ENCODE measurements at places on chromosomes 3 and 15.

DNA sequence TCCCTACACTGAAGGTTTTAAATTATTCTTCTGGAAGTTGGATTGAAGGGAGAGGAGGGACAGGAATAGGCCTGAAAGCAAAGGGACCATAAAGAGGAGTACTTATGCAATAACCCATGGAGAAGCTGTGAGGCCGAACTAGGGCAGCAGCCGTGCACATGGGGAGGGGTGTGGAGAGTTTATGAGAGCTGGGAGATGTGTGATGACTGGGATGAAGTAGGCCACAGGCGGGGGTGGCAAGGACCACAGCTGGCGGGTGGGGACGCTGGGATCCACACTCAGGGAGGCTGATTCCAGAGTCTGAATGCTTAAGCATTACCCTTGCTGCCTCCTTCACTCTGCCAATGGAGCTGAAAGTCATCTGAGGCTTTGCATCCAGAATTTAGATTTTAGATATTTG, 123.8 kb downstream of the ARNT2 start:
- DNase-seq = no peak

GRCh38 chr3:10761583-10761982, 54.4 kb upstream of the SLC6A11 start:
- no peak for DNase-seq

DNA sequence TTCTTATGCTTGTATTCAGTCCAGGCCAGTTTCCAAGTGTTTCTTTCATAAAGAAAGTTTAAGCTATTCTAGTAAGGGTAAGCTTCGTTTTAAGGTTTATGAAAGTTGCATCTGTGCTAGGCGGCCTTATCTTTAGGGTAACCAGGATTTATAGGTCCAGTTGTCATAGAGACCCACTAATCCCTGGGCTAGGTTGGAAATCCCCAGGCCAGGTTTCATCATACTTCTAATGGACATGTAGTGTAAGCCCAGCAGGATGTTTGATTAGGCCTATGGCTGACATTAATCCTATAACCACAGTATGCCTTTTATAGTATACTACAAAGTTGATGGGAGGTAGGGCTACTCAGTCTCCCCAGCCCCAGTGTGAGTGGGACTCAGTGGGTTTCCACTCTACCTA, 312.4 kb downstream of the CACNA2D3 start:
- no peak for DNase-seq

DNA sequence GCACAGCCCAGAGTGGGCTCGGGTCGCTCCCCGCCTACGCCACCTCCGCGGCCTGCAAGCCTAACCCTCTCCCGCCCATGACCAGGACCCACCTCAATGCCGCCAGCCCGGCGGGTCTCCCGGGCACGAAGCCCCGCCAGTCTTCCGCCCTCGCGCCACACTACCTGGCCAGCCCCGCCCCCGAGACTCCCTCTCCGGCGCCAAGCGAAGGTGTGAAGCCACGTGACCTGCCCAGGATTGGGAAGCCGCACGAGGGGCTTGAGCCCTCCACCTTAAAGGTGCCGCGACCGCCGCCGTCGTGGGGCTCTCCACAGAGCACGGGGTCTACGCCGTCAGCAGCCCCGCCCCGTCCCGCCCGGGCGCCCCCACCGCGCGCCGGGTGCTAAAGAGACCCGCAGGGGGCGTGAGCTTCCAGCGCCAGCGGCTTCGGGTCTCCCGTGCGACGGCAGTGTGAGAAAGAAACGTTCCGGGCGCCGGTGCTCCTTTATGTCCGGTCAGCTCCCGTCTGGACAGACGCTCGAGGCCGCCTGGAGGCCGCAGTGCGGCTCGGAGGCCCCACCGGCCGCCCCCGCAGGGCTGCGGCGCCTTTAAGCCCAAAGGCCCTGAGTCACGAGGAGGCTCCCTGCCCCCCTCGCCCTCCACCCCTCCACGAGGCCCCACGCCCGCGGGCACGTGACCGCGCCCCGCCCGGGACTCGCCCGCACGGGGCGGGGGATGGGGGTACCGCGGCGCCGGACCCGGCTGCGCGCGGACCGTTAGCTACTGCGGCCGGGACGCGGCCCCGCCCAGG, at the start of gene CPEB1:
CPEB1 (minus strand) TSS at position 319 of the 790 bp plus-strand sequence. CDS start 18,904 bp downstream, outside the sequence.
- peak; percentile 89 for DNase-seq

DNA sequence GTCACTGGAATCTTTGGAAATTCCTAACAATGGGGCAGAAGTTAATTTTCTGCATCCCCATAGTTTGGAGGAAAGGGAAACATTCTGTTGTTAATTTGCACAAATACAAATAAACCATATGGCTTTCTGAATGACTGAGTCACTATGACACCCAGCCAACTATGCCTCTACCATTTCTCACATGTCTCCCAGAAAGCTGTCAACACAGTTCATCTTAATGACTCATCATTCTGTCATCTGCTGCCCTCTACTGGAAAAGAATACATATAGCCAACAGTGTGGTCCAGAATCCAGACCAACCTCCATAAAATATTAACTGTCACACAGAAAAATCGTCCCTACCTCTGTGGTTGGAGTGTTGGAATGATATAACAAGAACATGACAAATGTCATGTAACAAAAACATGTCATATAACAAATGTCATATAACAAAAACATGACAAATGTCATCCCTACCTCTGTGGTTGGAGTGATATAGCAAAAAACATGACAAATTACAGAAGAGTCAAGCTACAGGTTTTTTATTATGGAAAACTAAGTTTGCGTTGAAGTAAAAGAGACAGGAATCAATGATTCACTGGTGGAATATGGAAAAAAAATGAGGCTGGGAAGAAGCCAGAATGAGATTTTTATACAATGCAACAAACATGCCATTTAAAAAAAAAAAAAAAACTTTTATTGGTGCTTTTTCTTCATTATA, 47.7 kb upstream of the GYG1 start:
- peak; percentile 70 for DNase-seq

DNA sequence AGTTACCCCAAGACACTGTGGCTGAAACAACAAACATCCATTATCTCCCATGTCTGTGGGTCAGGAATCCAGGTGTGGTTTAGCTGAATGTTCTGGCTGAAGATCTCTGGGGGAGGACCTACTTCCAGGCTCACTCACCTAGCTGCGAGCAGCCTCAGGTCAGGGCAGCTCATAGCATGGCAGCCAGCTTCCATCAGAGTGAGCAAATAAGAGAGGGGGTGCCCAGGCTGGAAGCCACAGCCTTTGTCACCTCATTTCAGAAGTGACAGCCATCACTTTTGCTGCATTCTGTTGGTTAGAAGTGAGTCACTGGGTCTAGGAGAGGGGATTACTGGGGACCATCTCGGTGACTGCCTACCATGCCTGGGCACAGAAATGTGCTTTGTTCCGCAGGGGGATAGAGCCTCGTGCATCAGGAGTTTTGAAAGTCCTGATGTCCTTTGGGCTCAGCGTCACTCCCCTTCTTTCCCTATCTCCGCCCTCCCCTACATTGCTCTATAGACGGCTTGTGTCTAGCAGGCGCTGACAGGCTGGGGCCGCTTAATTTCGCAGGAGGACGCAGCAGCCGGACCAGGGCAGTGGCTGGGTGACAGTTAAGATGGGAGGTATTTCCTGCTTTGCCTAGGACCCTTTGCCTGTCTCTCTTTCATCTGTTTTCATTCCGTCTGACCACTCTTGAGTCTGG, 25.4 kb downstream of the TGM4 start:
- DNase-seq = no peak

- DNase-seq = no peak
Measured at GRCh38 chr15:57100136-57100539, 181.7 kb downstream of the TCF12 start.

GRCh38 chr3:188842639-188843038, 329.1 kb upstream of the TPRG1 start:
- no peak for DNase-seq

DNA sequence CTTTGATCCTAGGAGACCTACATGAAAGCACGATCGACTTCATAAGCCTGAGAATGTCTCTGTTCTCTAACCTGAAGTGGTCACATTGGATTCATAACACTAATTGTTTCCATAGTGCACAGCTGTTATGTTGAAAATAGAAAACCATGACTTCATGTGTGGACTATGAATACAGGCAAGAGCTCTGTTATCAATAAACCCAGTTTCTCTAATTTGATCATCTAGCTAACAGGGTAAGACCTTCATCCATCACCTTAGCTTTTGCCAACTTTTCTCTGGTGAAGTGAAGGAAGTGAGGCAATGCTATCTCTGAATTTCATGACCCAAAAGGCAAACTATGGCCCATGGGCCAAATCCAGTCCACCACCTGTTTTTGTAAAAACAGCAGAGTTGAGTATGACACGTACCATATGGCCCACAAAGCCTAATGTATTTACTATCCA, 27.2 kb downstream of the ABI3BP start:
- DNase-seq = no peak

DNA sequence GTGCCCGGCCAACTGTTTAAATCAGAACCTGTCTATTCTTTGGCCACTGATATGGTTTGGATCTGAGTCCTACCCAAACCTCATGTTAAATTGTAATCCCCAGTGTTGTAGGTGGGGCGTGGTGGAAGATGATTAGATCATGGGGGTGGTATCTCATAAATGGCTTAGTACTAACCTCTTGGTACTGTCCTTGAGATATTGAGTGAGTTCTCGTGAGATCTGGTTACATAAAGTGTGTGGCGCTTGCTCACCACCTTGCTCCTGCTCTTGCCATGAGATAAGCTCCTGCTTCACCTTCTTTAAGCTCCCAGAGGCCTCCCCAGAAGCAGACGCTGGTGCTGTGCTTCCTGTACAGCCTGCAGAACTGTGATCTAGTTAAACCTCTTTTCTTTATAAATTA, 42.4 kb downstream of the REC114 start:
- no peak for DNase-seq

- DNase-seq = no peak
Measured at GRCh38 chr3:4071481-4072184, 231.5 kb upstream of the SETMAR start.

- peak; percentile 14 for DNase-seq
Measured at GRCh38 chr3:112437146-112438022, 61.9 kb downstream of the BTLA start.

DNA sequence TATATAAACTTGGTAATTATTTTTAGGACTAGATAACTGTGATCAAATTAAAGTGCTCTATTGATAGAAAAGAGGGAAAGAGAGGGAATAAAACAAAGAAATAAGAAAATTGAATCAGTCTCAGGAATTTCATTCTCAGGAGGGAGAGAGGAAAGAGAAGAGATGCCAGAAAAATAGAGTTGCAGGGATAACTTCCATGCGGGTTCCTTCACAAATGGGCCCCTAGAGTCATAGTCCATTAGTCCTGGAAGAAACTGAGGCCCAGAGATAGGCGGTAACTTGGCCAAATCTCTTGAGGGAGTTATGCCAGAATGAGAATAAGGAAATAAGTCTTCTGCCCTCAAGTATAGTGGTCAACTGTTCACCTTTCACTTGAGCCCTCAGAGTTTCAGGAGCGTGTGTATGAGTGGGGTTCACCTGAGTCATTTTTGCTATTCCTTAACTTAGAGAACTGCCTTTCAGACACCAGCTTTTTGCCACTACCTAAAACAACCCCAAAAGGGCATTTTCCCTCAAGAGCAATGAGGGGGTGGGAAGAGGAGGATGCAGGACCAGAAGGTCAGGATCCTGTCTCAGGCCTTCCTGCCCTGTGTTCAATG, 192.6 kb downstream of the MEX3B start:
- no peak for DNase-seq

- no peak for DNase-seq
Measured at GRCh38 chr3:16364963-16365362, 100.0 kb downstream of the OXNAD1 start.

GRCh38 chr15:48856942-48857341, 21.0 kb upstream of the EID1 start:
- DNase-seq = no peak

GRCh38 chr3:128068156-128068620, 16.0 kb downstream of the SEC61A1 start:
- DNase-seq = peak; percentile 56

- DNase-seq = no peak
Measured at GRCh38 chr3:48296699-48297098, 36.8 kb downstream of the SPINK8 start.

GRCh38 chr3:126424751-126425150, 30.0 kb downstream of the CFAP100 start:
- no peak for DNase-seq

DNA sequence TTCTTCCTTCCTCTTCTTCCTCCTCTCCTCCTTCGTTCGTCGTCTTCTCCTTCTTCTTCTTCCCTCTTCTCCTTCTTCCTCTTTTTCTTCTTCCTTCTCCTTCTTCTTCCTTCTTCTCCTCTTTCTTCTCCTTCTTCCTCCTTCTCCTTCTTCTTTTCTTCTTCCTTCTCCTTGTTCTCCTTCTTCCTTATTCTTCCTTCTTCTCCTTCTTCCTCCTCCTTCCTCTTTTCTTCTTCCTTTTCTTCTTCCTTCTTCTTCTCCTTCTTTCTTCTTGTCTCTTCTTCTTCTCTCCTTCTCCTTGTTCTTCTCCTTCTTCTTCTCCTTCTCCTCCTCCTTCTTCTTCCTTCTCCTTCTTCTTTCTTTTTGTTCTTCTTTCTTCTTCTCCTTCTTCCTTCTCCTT, 35.3 kb downstream of the SPG21 start:
- DNase-seq = no peak

DNA sequence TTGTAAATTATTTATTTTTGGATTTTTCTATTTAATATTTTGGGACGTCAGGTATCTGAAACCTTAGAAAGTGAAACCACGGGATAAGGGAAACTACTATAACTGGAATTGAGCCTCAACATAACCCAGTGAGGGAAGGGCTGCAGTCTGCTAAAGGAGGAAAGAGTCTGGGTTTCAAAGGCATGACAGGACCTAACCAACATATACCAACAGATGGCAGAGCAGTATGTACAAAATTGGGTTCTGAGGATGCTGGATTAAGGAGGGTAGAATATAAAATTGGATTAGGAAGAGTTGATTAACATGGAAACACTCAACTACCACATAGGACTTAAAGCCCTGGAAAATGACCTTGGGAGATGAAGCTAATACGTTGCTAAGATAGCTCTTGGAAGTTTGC, 603.5 kb downstream of the MECOM start:
- no peak for DNase-seq

GRCh38 chr3:147620906-147621305, 211.7 kb downstream of the ZIC1 start:
- no peak for DNase-seq

GRCh38 chr15:61243983-61244593, 15.0 kb upstream of the RORA start:
- DNase-seq = peak; percentile 27

- DNase-seq = no peak
Measured at GRCh38 chr15:34769711-34770110, 14.9 kb upstream of the GJD2 start.

DNA sequence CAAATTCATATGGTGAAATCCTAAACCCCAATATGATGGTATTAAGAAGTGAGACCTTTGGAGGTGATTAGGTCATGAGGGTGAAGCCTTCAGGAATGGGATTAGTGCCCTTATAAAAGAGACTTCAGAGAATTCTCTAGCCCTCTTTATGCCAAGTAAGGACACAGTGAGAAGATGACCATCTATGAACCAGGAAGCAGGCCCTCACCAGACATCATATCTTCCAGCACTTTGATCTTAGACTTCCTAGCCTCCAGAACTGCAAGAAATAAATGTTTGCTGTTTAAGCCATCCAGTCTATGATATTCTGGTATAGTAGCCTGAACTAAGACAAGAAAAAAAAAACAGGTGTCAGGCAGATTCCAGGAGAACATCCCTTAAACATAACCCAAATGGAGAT, 45.9 kb upstream of the AP4E1 start:
- DNase-seq = no peak

GRCh38 chr15:48834756-48835155, 23.9 kb upstream of the CEP152 start:
- DNase-seq = no peak
